Neuronal stem cell (in vitro differentiated cells): ENCODE measurements at places on chromosomes 5 and 9.

GRCh38 chr5:150044329-150044681 lies 42.0 kb downstream of the CSF1R start:
- no peak for DNase-seq

- DNase-seq, result no peak
Observed at GRCh38 chr9:124032247-124032646, 20.7 kb downstream of the LHX2 start.

DNA sequence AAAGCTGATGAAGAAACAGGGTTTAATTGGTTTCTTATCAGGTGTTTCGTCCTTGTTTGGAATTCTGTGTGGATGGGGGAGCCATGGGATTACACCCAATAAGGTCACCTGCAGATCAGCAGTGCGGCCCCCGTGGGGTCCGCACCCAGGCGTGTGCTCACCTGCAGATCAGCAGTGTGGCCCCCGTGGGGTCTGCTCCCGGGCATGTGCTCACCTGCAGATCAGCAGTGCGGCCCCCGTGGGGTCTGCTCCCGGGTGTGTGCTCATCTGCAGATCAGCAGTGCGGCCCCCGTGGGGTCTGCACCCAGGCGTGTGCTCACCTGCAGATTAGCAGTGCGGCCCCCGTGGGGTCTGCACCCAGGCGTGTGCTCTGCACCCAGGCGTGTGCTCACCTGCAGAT lies 41.7 kb upstream of the CEP72 start:
- DNase-seq, result no peak

DNA sequence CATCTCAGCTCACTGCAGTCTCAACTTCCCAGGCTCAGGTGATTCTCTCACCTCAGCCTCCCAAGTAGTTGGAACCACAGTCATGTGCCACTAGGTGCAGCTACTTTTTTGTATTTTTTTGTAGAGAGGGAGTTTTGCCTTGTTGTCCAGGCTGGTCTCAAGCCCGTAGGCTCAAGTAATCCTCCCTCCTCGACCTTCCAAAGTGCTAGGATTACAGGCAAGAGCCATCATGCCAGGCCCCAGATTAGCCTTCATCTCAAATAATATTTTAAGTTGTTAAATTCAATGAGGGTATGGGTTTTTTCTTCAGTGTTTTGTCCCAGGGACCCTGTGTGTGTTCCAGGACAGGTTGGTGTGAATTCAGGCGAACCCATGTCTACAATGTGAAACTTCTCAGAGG lies 12.5 kb upstream of the RFESD start:
- no peak for DNase-seq

DNA sequence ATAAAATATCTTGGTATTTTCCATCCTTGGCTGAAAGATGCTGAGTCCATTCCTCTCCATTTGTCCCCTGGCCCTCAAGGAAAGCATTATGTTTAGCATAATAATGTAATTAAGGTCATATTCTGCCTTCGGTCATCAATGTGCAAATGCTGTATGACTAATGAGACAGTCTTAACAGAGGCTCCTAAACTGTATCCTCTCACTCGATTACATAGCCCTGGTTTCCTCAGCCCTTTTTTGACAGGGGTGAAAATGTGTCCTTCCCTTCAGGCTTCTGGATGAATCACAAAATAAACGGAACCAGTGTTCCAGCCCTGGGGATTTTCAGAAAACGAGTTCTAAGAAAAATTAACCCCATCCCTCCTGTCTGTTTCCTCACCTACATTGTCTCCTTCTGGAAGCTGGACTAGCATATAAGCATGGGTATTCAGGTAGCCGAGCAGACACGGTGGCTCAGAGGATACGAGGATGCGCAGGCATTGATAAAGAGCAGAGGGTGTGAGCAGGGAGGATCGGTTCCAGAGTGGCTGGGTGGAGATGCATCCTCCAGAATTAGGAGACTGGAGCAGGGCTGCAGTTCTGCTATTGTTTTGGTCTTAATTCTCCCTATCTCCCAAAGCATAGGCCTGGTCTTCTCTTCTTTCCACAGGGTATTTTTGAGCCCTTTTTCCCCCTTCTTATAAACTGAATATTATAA lies 742.9 kb downstream of the TLR4 start:
- DNase-seq, result no peak

- DNase-seq, result no peak
Observed at GRCh38 chr9:97704345-97704677, 7.2 kb upstream of the XPA start.

- no peak for DNase-seq
Observed at GRCh38 chr5:4023753-4024335, 428.2 kb downstream of the IRX1 start.

GRCh38 chr5:145867806-145868205 lies 5.0 kb downstream of the GRXCR2 start:
- no peak for DNase-seq

- no peak for DNase-seq
Observed at GRCh38 chr5:2651116-2651515, 100.4 kb downstream of the IRX2 start.

DNA sequence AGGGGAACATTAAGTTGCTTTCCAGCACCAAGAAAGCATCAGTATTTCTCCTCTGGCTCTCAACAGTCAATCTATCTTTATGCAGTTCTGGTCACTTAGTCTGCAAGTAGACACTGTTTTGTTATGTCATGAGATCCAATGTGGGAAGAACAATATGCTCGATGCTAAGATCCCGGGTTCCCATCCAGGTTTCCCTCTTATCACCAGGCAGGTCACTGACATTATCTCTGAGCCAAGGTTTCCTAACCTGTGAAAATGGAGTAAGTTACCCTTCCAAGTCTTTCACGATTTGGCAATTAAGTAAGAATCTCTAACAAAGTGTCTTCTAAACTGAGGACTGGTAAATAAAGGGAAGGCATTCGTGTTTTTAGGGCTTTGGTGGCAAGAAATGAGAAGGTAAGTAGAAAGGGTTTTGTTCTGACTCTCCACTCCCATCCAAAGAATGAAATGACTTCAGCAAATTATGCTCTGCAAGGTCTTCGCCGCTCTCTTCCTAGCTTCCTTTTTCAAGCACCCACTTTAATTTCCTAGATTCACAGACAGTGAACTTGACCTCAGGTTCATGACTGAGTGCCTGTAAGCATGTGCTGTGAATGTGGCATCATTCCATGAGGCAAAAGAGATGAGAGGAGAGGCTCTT lies 86.4 kb downstream of the DCP2 start:
- no peak for DNase-seq

DNA sequence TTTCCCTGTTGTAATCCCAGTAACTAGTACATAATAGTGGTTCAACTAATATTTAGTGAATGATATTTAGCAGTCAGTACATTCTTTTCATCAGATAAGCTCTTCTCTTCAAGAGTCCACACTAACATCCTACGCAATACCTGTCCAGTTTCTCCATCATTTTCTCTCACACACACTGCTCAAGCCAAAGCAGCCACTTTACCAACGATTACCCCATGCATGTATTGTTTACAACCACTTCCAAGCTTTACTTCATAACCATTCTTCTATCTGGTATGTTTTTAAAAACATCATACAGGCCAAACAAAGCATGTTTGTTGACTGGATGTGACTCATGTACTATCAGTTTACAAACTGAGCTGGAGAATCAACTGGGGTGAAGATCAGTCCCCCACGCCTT lies 7.3 kb downstream of the UBTD2 start:
- no peak for DNase-seq

DNA sequence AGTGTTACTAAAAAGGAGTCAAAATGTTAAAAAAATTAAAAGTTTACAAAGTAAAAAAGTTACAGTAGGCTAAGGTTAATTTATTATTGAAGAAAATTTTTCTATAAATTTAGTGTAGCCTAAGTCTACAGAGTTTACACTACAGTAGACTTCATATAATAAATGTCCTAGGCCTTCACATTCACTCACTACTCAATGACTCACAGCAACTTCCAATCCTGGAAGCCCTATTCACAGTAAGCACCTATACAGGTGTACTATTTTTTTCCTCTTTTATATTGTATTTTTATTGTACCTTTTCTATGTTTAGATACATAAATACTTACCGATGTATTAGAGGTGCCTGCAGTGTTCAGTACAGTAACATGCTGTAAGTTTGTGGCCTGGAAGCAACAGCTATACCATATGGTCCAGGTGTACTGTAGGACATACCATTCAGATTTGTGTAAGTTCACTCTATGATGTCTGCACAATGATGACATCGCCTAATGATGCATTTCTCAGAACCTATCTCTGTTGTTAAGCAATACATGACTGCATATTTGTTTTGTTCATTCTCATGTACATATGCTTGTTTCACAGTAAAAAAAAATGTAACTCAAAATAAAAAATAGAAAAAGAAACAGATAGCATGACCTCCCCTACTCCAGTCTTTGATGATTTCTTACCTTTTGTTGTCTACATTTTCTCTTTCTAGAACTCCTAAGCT lies 64.7 kb downstream of the NR3C1 start:
- DNase-seq, result no peak

GRCh38 chr5:167900340-167900935 lies 391.0 kb upstream of the WWC1 start:
- no peak for DNase-seq

DNA sequence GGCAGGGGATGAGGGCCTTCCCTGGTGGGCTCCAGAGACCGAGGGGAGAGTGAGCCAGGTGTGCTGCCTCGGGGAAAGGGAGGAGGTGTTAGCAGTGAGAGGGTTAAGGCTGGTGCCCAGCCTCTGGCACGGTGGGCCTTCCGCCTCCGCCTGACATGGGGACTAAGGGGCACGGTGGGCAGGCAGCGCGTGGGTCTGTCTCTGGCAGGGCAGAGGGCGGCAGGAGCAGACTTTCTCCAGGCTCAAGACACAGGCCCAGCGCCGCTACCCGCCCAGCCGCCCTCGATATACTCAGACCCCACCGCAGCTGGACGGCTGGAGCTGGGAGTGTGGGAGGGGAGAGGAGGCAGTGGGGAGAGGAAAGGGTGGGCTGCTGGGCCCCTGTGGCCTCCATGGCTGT lies 14.9 kb upstream of the FRMPD1 start:
- DNase-seq, result no peak

DNA sequence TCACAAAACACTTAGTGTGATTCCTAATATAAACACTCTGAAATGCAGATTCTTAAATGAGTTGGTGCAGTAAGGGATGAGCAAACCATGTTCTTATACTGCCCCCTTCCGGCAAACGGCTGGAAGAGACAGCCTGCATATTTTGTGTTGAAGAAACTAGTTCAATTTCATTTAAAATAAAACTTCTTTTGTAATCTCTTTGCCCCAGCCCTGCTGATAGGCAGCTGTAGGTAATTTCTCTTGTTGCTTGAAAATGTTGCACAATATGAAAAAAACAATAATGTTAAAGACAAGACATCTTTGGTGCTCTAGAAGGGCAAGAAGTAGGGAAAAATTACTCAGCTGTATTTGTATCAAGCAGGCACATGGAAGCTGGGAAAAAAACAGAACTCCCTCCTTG lies 89.7 kb upstream of the CCNG1 start:
- peak; percentile 73 for DNase-seq

DNA sequence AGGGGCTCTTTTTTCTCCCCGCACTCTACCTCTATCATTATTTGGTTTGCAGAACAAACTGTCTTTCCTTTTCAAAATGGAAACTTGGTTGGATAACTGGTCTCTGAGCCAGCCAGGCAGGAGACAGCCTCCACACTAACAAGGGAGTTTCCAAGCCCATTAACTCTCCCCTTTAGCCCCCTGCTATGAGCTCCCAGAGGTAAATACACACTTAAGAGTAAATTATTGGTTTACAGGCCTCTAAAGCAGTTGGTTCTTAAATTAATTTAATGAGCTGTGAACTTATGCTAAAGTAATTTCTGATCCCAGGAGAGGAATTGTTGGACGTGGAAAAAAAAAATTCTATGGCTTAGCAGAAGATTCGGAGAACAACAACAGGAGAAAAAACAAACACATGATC lies 30.3 kb downstream of the EPB41L4A start:
- no peak for DNase-seq

DNA sequence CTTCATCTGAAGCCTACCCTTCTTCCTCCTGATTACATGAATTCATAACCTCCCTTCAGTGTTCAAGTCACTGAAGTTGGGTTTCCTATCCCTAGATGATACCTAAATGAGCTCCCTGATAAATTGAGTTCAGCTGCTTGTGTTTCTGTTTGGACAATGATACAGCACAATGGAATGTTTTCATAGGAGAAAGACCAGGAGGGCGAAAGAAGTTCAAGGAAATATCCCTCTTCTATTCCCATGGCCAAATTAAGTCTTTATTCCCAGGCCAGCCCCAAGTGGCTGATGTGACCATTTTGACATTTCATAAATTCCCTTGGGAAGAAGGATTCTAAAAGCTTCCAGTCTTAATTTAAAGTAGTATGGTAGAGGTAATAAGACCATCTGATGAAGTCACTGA lies 555.8 kb upstream of the CLINT1 start:
- no peak for DNase-seq

DNA sequence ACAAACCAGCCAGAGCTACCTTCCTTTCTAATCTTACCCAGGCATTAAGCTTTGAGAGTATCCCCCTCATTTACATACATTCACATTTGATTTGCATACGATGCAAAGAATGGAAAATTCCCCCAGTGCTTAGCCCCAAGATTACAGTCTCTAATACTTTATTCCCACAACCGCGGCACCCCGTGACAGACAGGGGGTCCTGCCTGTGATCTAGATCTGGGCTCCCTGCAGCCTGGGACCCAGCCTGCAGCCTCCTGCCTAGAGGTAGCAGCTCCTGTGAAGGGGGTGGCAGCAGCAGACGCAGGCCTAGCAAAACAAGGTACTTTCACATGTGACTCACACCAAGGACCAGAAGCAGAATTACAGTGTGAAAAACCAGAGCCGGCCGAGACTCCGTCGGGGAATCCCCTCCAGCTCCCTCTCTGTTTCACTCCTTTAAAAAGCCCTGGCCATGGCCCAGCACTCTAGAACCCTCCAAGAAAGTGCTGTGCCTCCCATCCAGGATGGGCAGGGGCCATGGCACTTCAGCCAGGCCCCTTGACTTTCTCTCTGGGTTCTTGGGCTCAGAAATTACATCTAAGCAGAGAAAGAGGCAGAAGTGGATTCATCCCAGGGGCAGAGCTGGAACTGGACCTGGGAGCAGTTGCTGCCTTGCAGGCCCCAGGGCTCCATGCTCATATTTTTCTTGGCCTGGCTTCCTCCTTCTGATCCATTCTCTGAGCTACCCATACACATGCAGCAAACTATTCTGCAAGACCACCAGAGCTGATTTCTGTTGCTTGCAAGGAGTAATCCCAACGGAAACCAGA lies 14.0 kb upstream of the TCF7 start:
- no peak for DNase-seq

- DNase-seq, result no peak
Observed at GRCh38 chr5:42641336-42642005, 115.1 kb upstream of the CCDC152 start.

- DNase-seq, result no peak
Observed at GRCh38 chr9:115167175-115167574, 49.2 kb upstream of the TNC start.

DNA sequence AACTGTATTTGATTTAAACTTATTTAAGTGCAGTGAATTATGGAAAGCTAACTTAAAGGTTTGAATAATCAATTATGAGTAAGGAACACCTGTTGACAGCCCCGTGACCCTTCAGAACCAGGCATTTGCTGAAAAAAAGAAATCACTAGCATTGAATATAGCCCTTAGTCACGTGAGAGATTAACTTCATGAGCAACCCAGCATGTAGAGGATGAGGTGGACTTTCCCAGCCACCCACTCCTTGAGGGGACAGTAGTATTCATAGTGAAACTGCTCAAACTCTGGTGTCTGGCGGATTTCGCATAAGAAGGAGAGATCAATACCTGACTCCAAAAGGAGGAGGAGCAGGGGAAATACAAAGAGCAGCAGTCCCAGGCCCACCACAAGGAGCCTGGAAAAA lies 184.8 kb upstream of the RASEF start:
- no peak for DNase-seq
